ENCODE measurements at places on chromosomes 1 and 21.

DNA sequence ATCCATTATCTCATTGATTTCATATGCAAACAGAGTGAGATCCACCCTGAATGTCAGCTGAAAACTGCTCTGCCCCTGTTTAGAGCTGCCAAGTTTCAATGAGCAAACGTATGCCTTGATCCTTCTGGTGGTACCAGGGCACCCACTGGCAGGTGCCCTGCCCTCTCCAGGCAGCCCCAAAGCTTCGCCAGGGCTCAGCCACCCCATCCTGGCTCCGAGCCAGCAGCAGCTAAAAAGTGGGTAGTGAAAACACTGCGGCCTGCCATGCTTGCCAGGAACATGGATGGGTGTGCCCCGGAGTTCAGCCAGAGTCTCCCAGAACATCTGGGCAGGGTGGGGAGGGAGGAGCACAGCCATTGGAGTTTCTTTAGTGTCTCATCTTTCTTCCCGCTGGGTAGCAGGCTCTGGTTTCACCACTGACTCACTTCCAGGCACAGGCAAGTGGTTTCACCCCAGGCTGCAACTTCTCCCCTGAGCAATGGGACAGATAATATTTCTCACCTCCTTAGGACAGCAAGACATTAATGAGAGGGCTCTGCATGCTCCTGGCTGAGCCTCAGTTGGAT, 8.1 kb upstream of the LMX1A start:
- DNase-seq = no peak

DNA sequence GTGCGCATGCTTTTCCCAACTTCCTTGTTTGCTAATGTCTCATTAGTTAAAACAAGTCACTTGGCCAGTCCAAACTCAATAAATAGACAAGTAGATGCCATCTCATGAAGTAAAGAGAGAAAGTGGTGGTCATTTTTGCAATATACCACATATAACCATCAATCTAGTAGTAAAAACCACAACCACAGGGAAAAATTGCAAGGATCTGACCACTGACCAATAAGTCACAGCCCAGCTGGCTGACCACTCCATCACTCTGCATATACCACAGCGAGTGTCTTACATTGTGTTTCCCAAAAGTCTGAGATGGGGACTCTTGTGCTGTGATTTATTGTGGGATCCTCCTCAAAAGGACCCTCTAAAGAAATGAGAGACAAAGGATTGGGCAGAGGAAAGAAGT, 76.0 kb downstream of the FH start:
- no peak for DNase-seq

DNA sequence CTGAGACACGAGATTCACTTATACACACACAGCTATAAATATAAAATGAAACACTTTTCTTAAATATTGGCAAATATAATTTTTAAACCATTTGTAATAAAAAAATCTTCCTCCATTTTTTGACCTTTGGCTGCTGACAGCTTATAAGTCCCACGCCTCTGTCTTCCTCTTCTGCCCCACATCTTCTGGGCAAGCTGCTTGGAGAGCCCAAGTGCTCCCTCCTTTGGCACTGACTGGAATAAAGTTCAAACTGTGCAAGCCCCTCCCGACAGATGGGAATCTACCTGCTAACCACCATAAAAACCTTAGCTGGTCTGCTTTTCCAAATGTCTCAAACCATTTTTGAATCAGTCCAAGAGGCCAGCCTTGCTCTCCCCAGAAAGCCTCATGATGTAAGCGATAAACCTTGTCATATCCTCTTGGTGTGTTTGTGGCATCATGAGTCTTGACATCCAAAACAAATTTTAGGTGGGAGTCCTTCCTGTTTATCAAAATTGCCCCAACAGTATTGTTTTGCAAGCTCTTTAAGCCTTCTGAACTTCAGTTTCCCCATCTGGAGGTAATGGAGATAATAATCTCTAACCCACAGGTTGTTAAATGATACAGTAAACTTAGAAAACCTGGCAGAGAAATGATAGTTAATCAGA, 99.8 kb downstream of the SNX7 start:
- no peak for DNase-seq

DNA sequence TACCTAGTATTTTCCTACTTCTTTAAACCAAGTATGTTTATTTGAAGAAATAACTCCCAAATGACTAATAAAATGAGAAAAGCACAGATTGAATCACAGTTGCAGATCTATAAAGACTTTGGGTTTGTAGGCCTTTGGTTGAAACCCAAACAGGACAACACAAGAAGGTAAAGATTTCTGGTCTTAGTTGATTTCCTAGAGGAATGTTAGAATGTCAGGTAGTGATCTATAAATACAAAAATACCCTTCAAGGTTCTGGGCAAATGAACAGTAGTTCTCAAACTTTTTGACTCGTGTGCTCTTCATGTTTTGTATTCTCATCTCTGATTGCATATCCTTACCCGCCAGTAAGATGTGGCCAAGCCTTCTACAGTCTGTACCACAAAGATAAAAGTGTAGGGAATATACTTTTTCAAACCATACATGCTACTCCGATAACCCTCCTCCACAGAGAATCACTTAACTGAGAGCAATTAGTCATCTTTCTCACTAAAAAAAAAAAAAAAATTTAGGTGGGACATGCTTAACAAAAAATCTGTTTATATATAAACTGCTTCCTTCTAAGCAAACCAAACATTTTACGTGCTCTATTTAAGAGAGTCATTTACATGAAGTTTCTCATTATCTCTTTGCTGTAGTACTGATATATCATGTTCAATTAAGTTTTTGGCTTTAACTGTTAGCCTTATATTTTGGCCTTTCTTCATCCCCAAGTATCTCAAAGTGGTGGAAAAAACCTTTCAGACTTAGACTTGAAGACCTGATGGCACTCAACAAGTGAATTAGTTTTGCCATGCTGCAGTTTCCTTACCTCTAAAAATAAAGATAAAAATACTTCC, 36.0 kb downstream of the CNIH4 start:
- DNase-seq = no peak

DNA sequence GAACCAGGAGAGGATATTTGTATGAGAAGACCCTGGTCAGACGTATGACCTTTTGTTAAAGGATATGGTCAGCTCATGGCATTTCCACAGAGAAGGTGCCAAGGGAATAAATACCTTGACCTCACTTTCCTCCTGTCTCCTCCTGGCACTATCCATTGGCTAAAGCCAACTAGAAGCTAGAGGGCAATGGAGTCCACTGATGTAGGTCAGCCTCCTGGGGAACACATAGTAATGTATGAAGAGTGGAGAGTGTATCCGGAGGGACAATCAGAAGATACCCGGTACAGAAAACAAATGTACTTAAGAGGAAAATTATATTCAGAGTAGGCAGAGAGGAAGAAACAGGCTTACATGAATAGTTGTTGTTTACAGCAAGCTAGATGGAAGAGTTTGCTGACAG, 698 bp upstream of the NTMT2 start:
- no peak for DNase-seq

DNA sequence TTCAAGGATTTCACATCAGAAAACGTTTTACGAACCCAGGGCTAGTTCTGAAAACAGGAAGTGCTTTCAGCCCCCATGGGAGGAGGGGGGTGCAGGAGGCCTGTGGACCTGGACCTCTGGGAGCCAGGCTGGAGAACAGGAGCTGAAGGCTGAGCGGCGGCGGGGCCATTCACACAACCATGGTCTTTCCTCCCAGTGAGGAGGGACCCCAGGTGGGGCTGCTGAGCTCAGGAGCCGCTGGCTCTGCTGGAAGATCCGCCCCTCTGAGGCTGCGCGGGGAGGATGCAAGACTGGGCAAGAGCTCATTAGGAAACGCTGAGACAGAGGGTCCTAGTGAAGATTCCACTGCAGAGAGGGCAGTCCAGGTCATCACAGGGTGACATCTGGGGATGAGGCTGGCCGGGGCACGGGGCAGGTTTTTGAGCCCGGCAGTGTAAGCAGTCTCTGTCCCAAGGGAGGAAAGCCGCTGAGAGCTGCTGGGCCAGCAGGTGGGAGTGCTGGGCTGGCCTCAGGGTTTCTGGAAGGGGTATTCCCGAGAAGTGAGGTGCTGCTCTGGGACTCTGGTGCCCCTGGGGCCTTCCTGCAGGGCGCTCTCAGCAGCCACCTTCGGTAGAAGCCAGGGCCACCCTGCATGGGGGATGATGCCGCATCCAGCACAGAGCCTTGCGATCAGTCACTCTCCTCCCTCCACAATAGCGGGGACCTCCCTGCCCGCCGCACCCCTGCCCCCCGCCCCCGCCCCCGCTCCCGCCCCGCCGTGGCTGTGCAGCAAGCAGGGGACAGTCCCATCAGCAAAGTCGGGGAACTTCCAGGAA, 7.5 kb downstream of the MX2 start:
- no peak for DNase-seq

DNA sequence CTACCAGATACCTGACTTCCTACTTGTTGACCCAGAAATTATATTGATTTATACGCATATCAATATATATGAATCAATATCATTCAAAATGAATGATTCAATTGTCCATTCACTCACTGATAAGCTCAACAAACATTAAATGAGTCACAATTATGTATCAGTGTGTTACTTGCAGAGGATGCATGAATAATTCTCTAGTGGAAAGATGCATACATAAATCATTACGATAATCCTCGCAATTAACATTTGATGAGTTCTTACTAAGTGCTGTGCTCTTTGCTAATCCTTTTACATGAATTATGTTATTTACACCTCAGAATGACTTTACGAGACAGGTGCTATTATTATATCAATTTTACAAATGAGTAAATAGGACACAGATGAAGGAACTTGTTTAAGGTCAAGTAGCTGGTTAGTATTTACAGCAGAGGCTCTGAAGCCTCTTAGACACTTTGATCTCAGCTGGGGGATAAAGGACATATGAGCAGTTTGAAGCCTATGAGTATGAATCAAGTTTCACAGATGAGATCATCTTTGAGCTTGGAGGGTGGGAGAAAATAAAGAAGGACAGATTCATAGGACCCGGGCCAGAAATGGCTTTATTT, 112.8 kb upstream of the ADAMTS5 start:
- DNase-seq = no peak

GRCh38 chr1:76659171-76659940, 207.9 kb upstream of the ST6GALNAC5 start:
- no peak for DNase-seq

DNA sequence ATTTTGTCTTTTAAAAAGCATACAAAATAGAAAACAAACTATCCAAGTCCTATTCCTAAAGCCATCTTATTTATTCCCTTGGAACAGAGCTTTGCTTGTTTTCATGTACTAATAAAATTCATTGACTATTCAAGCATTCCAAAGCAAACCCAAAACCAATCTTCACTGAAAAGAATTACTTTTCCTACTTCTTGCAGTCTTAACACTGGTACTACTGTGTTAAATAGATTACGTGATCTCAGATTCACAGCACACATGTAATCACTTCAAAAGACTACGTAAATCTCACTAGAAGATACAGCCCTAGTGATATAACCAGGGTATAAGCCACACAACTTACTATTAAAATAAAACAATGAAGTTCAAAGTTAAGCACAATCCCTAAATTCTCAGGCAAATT, 39.0 kb downstream of the ZZZ3 start:
- DNase-seq = no peak

- DNase-seq = peak; percentile 28
Measured at GRCh38 chr1:61081686-61082310, 563 bp upstream of the NFIA start.

DNA sequence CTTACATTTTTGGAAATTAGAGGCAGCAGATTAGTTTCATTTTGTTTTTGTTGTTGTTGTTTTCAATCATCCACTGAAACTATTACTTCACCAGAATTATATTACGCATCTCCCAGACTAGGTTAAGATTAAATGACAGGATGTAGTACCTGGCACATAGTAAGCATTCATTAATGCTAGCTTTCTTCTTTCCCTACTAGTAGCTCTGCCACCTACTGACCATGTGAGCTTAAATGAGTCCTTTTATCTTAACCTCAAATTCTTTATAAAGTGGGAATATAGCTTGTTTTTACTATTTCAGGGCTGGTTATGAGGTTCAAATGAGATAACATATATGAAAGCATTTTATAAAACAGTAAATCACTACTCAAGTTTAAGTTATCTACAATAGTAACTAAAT, 10.2 kb upstream of the ASPM start:
- no peak for DNase-seq

- DNase-seq = no peak
Measured at GRCh38 chr1:26983863-26984262, 9.6 kb upstream of the TRNP1 start.

DNA sequence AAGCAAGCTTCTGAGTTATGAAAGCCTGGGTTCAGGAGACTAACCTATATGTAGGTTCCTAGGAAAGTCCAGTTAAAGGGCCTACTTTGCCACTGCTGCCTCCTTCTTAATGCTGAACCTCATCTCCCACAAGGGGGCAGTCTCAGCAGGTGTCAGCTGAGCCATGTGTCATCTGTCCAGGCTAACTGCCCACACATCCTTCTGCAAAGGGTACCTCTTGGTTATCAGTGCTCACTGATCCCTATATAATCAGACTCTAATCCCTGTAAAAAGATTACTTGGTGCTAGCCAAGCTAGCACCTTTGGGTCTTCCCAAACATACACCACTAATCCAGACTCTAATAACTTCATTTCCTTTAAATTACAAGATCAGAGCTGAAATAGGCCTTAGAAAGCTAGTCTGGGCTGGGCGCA, 9.0 kb downstream of the PRDX1 start:
- DNase-seq = peak; percentile 45

DNA sequence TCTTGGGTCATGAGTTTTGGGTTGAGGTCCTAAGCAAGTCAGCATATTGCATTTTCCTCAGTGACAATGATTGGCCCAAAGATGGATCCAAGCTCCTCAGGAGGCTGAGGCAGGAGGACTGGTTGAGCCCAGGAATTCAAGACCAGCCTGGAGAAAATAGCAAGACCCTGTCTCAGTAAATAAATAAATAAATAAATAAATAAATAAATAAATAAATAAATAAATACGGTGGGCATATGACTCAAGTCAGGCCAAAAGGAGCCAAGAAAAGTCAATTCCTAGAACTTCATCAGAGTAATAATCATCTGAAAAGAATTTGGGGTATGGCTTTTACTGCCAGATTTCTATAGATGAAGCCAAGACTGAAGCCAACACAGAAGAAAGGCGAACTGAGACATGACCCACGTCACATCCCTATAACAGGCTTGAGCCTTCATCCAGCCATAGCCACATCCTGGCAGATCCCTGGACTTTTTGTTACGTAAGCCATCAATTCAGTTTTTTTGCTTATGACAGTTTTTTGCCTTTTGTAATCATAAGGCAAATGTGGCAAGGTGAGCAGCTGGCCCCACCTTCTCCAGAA, 88.5 kb upstream of the NFASC start:
- no peak for DNase-seq

All from activated T-cell treated with anti-CD3 and anti-CD28 coated beads for 1 hour (primary cell).